ENCODE measurements at places on chromosomes 2 and 18.

- DNase-seq: no peak
Measured at GRCh38 chr2:96386470-96386869, 50.9 kb downstream of the NCAPH start.

DNA sequence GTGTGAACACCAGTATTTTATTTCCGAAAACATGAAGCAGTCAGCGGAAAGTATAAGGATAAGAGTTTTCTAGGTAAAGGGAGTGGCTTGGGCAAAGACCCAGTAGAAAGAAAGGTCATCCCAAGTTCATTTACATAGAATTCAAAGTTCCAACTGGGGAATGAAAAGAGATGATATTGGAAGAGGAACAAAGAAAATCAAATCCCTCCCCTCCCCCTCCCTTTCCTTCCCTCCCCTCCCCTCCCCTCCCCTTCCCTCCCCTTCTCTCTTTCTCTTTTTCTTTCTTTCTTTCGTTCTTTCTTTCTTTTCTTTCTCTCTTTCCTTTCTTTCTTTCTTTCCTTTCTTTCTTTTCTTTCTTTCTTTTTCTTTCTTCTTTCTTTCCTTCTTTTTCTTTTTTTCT is 675.7 kb upstream of the NRXN1 start:
- no peak for DNase-seq

DNA sequence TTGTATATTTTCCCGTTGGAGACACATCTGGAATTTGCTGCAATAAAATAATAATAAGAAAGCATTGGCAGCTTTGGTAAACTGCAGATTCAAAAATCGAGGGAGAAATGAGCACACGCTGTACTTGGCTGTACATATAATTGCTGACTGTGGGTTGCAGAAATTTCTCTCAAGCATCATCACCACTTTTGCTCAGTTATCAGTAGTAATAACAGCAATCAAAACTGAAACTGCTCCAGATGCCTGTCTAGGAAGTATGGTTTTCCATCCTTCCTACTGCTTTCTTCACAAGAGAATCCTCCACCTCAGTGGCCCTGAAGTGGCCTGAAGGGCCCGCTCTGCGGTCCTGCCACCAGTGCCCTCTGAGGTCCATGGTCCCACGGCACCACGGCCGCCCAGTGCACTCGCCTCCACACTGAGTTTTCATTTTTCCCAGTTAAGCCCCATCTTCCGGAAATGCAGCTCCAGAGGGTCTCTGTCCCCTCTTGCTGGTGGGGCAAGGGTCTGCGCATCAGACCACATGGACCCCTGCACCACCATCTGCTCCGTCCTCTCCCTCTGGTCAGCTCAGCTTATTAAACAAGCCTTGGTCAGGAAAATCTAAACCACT is 3.9 kb downstream of the DUSP28 start:
- DNase-seq: no peak

- DNase-seq: no peak
Measured at GRCh38 chr2:70118798-70119454, 31.6 kb downstream of the PCBP1 start.

- no peak for DNase-seq
Measured at GRCh38 chr2:70648961-70649360, 95.3 kb upstream of the TGFA start.

DNA sequence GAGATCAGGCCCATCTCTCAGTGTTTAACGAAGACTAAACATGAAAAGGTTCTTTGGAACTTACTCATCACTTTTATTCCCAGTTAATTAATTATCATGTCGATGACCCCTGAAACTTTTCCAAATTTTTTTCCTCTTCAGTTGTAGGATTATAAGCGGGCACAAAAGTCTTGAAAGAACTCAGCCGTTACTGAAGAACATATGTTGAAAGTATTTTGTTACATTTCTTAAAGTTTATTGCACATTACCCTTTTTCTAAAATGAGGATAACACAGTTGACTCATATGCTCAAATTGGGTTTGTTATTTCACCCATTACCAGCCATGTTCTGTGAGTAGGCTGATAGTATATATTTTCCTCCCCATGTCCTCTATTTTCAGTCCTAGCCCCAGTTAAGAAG is 75.9 kb upstream of the COL3A1 start:
- DNase-seq: no peak

DNA sequence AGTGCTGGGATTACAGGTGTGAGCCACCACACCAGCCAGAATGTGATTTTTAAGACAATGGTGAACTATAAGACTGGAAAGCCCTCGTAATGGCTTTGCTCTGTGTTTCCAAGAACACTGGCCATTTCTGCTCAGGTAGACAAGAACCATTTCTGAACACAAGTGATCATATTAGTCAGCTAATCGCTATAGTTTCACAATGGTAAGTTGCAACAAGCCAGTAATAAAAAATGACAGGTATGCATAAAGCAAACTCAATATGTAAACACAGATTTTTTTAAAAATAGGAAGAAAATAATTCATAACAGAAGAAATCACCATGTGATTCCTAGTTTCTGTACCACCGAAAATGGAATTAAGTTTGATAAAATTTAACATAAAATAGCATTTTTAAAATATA is 166.5 kb downstream of the THADA start:
- no peak for DNase-seq

GRCh38 chr18:35469725-35470124 is 28.0 kb downstream of the INO80C start:
- DNase-seq: no peak

DNA sequence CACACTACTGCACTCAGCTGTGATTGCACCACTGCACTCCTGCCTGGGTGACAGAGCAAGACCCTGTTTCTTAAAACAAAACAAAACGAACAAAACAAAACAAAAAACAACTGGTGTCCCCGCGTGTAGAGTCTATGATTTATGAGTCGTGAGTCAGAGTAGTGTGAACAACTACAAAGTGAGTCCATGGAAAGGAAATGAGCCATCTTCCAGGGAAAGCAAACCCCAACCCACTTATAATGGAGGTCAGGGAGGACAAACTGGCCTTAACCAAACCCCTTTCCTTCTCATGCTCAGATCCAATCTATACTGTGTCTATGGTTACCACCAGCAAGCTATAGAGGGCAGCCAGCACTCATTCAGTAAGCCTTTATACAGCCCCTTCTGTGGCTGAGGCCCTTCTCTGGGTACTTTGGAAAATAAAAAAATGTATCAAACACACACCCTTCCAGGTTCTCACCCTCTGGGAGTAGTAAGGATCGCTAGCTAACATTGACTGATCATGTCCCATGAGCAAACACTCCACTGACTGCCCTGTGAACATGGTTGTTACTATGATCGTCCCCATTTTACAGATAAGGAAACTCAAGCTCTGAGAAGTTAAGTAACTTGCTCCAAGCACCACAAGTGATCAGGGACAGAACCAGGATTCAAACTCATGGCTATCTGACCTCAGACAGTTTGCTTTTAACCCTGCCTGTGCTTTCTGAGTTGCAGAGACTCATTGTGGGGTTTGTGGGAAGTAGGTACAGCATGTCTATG is 24.7 kb upstream of the COLEC12 start:
- DNase-seq: no peak

DNA sequence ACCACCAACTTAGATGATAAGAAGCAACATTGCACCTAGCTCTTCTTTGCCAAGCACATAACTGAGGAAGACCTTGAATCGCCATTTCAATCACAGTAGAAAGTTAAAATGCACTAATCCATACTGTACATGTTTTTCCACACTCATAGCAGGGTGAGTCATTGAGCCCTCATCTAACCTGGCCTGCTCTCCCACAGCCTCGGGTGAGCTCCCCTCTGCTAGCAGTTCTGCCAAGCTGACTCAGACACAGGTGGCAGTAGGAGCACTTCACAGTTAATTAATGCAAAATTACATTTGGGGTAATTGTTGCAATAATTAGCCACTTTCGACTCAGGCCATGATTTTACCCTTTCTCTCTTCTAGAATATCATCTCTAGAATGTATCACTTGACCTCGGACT is 1632.8 kb upstream of the CELF4 start:
- no peak for DNase-seq

- no peak for DNase-seq
Measured at GRCh38 chr18:24460388-24460787, at the start of gene HRH4. Gene HRH4 (plus strand): TSS chr18:24460637. CDS start chr18:24460729, 92 bp downstream.

DNA sequence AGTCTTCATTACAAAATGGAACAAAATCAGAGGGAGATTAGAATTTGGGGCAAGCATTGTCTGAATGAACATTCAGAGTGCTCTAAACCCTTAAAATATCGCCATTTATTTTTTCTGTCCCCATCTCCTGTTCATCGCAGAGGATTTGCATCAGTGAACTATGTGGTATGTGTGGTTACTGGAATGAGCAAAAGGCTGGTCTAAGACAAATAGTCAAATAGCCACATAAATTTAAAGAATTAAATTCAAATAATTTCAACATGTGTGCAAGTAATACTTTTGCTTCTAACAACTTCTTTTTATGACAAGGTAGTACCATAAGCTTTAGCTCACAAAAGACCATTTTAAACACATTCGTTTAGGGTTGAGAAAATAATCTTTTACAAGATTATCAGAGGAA is 82.6 kb upstream of the ST8SIA3 start:
- DNase-seq: no peak

- no peak for DNase-seq
Measured at GRCh38 chr18:78601349-78601748, 378.3 kb upstream of the SALL3 start.

- no peak for DNase-seq
Measured at GRCh38 chr2:227482638-227483340, 10.8 kb downstream of the AGFG1 start.

GRCh38 chr2:150466741-150467620 is 20.5 kb downstream of the RND3 start:
- DNase-seq: no peak

DNA sequence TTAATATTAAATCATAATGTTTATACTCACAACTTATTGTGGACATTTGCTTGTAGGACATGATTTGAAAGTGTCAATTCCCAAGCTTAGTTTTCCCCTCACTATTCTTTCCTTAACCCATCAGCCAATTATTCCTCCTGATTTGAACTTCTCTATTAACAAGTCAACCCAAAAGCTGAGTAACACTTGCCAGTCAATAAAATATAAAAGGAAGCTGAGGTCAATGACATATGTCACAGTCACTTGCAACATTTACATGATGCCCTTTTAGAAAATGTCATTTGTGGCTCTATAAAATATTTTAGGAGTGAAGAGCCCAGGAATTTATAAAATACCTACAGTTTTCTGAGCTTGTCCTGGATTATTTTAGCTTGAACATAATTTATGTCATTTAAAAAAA is 7.2 kb downstream of the CCDC68 start:
- no peak for DNase-seq

GRCh38 chr2:207231106-207231865 is 65.5 kb upstream of the KLF7 start:
- DNase-seq: no peak

GRCh38 chr2:178553047-178553446 is 72.8 kb downstream of the PLEKHA3 start:
- DNase-seq: no peak

GRCh38 chr2:83916559-83916958 is 542.5 kb downstream of the SUCLG1 start:
- DNase-seq: no peak

- no peak for DNase-seq
Measured at GRCh38 chr2:109699646-109700045, 85.5 kb downstream of the SOWAHC start.

- DNase-seq: no peak
Measured at GRCh38 chr2:44716131-44716530, 225.4 kb upstream of the SIX3 start.

GRCh38 chr2:216897561-216898203 is 37.8 kb upstream of the TNP1 start:
- DNase-seq: no peak

DNA sequence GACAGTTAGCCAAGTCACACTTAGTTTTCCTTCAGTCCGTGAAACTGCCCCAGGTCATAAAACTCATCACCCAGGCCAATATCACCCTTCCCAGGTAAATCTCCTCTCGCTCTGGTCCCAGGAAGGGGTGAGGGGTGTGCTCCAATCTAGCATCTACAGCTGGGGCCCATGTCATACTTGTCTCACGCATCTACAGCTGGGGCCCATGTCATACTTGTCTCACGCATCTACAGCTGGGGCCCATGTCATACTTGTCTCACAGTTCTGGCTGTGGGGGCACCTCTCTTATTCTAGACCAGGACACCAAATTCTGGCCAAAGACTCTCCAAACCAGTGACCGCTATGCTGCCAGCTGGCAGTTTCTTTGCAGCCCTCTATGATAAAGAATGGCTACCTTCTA is 123.3 kb upstream of the DLGAP1 start:
- DNase-seq: no peak

GRCh38 chr18:58983260-58984155 is 118.8 kb downstream of the ZNF532 start:
- no peak for DNase-seq

- DNase-seq: no peak
Measured at GRCh38 chr2:27977731-27978312, 87.3 kb downstream of the BABAM2 start.

DNA sequence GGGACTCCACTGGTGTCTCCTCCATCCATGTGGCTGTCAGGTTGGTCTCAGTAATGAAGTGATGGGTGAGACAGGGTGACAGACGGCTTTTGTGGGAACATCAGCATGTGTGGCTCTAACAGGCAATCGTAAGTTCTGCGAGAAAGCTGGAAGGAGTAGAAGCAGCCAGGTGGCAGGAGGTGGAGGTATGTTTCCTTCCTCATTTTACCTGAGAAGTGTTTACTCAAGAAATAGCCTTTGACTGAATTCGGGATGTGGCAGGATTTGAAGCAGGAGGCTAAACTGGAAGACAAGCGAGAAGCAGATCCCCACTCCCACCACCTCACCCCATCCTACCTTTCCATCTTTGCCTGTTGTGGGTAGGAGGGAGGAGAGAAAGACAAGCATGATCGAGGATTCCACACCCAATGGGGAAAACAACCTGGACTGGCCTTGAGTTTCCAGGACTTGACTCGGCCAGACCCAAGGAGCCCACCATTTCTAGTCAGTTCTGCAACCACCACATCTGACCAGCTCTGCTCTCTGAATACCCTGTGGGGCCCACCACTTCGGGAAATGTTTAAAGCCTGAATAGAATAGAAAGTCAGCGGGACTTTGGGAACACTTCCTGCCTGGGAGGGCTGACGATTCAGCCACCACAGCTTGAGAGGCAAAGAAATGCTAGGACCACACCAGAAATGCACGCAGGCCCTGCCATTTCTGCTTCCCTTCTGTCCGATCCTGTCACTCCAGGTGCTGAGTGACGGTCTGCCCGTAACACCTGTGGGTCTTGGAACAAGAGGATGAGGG is 1.2 kb downstream of the ABCG8 start:
- DNase-seq: no peak

DNA sequence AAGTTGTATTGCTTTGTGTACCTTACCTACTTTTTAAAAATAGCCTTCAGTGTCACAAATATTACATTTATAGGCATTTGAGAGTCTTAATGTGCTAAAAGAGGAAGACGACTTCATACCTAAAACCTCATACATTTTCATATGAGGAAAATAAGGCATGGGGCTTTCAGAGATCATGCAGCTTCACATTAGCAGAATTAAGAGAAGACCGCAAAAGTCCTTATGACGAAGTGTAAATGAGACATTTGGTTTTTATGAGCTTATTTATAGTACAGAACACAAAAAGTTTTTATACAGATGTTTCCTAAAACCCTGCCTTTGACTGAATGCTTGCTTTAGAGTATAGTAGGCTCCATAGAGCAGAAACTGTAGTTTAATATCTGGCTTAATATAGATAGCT is 10.1 kb upstream of the CCDC138 start:
- DNase-seq: no peak
